ENCODE measurements at places on chromosomes 12 and 14.

DNA sequence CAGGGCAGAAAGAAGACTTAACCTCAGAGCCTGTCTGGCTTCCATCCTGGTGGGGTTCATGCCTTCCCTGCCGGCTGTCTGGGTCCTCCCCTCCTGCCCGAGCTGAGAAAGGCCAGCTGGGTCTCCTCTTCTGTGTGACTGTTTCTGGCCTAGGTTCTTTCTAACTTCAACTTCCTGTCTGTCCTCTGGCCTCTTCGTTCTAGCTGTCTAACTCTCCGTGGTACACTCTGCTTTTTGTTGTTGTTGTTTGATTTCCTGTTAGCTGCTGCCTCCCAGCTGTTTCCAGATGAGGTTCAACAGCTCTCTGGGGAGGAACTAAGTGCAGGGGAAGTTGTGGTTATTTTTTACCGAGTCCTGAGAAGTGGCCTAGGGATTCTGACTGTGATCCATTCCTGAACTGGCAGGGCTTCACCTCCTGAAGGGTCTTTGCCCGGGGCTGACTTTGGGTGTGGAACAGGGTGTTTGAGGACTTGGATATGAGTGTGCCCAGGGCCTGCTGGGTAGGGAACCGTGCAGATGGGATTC, 3.2 kb downstream of the MLXIP start:
- peaks cover 66% of the 10 kb centered on the region for H3K4me1 ChIP-seq
- H3K4me3 ChIP-seq = peak overlapping the region; percentile 94
- H3K27ac ChIP-seq = peak overlapping the region; percentile 89

DNA sequence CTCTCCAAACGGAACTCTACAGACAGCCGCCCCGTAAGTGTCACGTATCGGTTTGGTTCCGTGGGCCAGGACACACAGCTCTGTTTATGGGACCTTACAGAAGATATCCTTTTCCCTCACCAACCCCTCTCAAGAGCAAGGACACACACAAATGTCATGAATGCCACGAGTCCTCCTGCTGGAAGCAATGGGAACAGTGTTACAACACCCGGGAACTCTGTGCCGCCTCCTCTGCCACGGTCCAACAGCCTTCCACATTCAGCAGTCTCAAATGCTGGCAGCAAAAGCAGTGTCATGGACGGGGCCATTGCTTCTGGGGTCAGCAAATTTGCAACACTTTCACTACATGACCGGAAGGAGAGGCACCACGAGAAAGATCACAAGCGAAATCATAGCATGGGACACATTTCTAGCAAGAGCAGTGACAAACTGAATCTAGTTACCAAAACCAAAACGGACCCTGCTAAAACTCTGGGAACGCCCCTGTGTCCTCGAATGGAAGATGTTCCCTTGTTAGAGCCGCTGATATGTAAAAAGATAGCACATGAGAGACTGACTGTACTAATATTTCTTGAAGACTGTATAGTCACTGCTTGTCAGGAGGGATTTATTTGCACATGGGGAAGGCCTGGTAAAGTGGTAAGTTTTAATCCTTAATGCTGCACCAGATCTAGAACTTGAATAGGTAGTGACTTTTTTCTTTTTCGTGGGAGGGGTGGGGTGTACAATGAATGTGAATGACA, 69.7 kb downstream of the WDR20 start:
- H3K4me1 ChIP-seq = peaks cover 11% of the 10 kb centered on the region
- no peaks in the 10 kb centered on the region for H3K27me3 ChIP-seq
- peaks cover 48% of the 10 kb centered on the region for H3K36me3 ChIP-seq
- H3K4me3 ChIP-seq = no peak overlapping the region

DNA sequence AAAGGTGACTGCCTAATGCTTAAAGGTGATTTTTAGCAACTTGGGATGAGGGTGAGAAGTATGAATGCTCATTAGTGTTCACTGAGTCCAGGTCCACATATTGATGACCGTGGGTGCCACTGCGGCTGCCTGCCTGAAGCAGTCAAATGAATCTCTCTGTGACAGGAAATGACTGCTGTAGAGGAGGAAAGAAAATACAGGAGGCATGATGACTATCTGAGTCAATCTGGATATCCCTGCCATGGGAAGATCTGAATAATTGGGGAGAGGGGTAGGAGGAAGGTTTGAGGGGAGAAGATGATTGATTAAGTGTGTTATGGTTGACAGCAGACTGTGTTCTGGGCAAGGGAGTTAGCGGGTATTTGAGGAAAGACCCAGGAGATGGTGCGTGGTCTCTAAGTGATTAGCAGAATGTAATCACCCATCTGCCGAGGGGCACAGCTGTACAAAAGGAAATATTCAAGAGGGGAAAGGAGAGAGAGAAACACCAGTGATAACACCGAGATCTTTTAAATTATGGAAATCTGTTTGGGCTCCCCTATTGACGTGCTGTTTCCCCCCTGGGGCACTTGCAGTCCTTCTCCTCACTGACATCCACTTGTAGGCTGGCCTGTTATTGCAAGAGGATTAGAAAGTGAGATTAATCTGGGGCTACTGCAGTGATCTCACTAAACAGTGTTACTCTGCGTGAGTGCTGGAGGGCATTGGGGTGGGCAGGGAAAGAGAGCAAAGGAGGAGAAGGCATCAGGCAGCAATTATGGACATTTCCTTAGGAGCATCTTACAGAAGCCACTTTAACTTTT, 97.7 kb downstream of the AKAP6 start:
- no peak overlapping the region for H3K4me3 ChIP-seq
- H3K27me3 ChIP-seq = no peaks in the 10 kb centered on the region
- no peak overlapping the region for H3K27ac ChIP-seq
- no peaks in the 10 kb centered on the region for H3K4me1 ChIP-seq

DNA sequence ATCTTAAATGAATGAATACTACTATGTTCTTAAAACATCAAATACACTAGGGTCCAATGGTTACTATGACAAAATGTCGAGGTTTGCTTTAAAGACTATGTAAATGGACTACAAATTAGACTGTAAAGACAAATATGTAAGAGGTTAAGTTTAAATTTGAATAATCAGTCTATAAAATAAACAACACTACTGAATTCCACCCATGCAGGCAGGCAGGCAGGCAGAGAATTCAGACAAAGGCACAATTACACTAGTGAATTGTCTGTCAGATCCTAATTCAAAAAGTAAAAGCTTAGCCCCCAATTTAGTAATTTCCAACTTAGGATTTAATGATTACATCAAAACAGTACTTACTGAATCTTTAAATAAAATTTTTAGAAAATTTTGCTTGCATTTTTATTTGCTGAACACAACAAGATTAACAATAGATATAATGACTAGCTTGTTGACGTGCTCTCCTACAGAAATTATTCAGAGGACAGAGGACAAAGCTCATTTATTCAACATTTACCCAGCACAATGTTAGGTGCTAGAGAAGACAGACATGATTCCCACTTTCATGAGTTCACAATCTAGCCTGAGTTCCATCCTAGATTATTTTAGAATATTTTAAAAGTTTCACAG, 97.4 kb downstream of the CDK17 start:
- H3K4me3 ChIP-seq = no peak overlapping the region
- DNase-seq = no peak
- peaks cover 11% of the 10 kb centered on the region for H3K4me1 ChIP-seq
- no peaks in the 10 kb centered on the region for H3K27me3 ChIP-seq
- H3K36me3 ChIP-seq = peaks cover 52% of the 10 kb centered on the region

GRCh38 chr12:118813778-118814357, 167.5 kb upstream of the SRRM4 start:
- no peak overlapping the region for H3K4me3 ChIP-seq
- H3K4me1 ChIP-seq = no peaks in the 10 kb centered on the region
- DNase-seq = no peak
- H3K27me3 ChIP-seq = no peaks in the 10 kb centered on the region

DNA sequence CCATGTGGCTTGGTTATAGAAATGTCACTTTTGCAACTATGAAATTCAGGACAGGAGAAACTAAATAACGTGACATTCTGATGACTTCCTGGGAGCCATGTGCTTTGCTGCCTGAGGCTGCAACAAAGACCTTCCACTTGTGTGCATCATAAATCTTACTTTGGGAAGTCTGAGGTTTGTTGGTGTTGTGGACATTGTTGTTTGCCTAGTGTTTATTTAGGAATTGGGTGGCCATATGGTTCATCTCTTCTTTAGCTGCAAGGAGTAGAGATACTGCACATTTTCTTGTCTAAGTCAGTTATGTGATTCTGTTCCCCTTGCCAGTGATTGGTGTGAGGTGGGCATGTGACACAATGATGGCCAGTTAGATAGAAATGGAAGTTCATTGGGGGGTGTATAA, 167.3 kb upstream of the SSTR1 start:
- no peaks in the 10 kb centered on the region for H3K27me3 ChIP-seq
- no peak overlapping the region for H3K4me3 ChIP-seq
- DNase-seq = no peak
- H3K27ac ChIP-seq = no peak overlapping the region
- H3K36me3 ChIP-seq = no peaks in the 10 kb centered on the region
- no peaks in the 10 kb centered on the region for H3K4me1 ChIP-seq

DNA sequence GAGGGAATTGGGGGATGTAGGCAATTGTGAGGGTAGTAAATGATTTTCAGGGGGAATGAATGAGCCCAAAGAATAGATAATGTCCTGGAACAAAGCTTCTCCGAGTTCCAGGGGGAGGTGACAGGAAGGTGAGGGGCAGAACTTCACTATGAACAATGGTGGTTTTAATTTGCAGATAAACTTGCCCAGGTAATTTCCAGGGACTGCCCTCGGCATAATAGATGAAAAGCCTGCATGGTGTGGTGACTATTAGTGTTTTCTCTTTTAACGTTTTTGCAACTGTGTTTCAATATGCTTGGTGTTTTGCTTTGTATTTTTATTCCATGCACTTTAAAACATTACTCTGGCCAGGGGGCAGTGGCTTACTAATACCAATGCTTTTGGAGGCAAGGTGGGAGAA, 325.2 kb upstream of the RGS6 start:
- H3K27ac ChIP-seq = no peak overlapping the region

DNA sequence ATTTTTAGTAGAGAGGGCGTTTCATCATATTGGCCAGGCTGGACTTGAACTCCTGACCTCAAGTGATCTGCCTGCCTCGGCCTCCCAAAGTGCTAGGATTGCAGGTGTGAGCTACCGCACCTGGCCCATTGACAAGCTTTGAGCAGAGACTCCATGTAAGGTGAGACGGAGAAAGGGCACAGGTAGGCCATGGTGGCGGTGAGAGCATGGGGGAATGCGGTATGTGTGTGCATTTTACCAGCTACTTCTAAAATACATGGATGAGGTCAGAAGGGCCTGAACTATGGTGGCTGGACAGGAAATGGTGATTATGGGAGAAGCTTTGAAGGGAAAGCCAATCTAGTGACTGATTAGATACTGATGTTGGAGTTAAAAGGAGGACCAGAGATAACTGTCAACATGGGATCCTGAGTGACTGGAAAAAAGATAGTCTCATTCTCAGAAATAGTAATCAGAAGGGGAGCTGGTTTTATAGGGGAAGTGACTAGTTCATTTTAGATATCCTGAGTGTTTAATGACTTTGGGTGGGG, 21.9 kb upstream of the PTPRB start:
- H3K27ac ChIP-seq = no peak overlapping the region
- no peaks in the 10 kb centered on the region for H3K36me3 ChIP-seq
- peaks cover 7% of the 10 kb centered on the region for H3K4me1 ChIP-seq
- no peaks in the 10 kb centered on the region for H3K27me3 ChIP-seq

DNA sequence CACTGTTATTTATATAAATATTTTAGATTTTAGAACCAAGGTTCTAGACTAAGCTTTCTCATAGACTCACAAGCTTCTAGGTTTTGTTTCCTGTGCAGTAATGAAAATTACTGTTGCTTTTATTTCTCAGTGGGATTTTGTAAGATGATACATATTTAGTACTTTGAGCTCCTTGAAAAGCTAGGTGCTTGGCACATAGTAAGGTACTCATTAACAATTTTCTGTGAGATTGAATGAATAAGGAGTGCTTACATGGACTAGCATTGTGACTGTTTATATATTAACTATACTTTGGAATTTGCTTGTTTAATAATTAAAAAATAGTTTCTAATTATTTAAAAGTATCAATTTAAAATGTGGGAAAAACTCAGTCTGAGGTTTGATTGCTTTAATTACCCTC, 85.7 kb downstream of the MIA2 start:
- H3K36me3 ChIP-seq = peaks cover 31% of the 10 kb centered on the region
- no peak overlapping the region for H3K27ac ChIP-seq
- no peak for DNase-seq
- no peak overlapping the region for H3K4me3 ChIP-seq
- H3K27me3 ChIP-seq = no peaks in the 10 kb centered on the region

GRCh38 chr12:94247246-94247645, 98.9 kb downstream of the PLXNC1 start:
- H3K4me1 ChIP-seq = peaks cover 36% of the 10 kb centered on the region
- DNase-seq = no peak
- H3K4me3 ChIP-seq = no peak overlapping the region
- peak overlapping the region; percentile 38 for H3K27ac ChIP-seq

DNA sequence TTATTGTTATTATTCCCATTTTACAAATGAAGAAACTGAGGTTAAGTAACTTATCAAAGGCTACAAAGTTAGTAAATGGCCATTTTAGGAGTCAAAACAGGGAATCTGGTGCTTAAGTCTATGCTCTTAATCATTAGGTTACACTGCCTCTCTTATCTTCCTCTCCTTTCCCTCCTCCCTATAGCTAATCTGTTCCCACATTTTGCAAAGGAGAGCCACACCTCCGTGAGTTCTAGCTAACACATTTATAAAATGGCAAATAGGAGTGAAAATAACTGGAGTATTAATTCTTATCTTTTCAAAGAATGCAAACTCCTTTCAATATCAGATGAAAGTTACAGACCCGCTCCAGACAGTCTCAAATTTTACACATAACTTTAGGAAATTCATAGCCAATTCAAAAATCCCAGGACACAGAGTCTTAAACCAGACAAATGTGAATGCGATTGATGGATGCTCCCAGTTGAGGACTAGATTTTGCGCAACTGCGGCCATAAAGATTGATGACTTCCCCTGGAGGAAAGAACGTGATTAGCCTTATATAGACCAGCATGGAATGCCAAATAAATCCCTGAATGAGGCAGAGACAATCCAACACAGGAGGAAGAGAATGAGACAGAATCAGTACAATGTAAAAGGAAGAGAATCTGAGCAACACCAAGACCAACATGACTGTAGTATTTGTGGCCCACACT, 225.0 kb upstream of the ARID2 start:
- H3K27ac ChIP-seq = no peak overlapping the region
- DNase-seq = no peak

- peaks cover 57% of the 10 kb centered on the region for H3K4me1 ChIP-seq
- H3K27ac ChIP-seq = peak overlapping the region; percentile 91
- no peaks in the 10 kb centered on the region for H3K27me3 ChIP-seq
- peaks cover 8% of the 10 kb centered on the region for H3K36me3 ChIP-seq
- DNase-seq = peak; percentile 18
Observed at GRCh38 chr12:49698619-49699545, 8.3 kb downstream of the FMNL3 start.

All from effector memory CD8-positive, alpha-beta T cell (primary cell).